ENCODE measurements at places on chromosomes 3 and 15. TPM values are rescaled to one million over a fixed set of nuclear protein-coding genes. Genes with fewer than 3 reads are reported as not detected.

Gene NEIL1
- 21.3 TPM for total RNA-seq

Gene JMJD7
- total RNA-seq, result 6.5 TPM

Gene UACA
- total RNA-seq, result 59.9 TPM

Gene CASR
- not detected for total RNA-seq

Gene NUP210
- 72.7 TPM for total RNA-seq

- no peak for DNase-seq
Observed at GRCh38 chr3:160928183-160928726, 172.2 kb downstream of the PPM1L start.

DNA sequence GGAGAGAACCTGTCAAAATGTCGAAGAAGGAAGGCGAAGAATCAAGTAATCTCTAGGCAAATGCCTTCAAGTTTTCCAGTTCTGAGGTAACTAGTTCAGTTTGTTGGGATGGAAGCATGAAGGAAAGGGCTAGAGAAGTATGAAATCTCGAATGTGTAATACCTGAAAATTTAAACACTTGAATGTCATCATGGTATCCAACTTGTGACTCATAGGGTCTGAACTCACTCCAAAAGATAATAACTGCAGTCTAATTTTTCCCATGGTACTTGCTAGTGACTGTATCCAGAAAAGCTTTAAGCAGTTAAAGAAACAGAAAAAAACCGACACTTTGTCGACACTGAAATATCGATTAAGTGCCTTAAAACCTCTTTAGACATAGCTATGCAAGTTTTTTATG lies 102.9 kb upstream of the CHRM5 start:
- no peak for DNase-seq

GRCh38 chr15:63752979-63753378 lies 80.8 kb downstream of the HERC1 start:
- DNase-seq, result no peak

GRCh38 chr15:76840830-76841460 lies 64.2 kb downstream of the SCAPER start:
- no peak for DNase-seq

- no peak for DNase-seq
Observed at GRCh38 chr3:195096053-195096452, 174.9 kb downstream of the XXYLT1 start.

- no peak for DNase-seq
Observed at GRCh38 chr3:73353649-73354217, 271.0 kb downstream of the PDZRN3 start.

GRCh38 chr15:31975830-31976229 lies 54.5 kb upstream of the CHRNA7 start:
- no peak for DNase-seq
